Fibroblast of upper back skin (primary cell): ENCODE measurements at places on chromosomes 13 and 19.

GRCh38 chr13:87128036-87128435 lies 543.1 kb upstream of the SLITRK5 start:
- DNase-seq = no peak

DNA sequence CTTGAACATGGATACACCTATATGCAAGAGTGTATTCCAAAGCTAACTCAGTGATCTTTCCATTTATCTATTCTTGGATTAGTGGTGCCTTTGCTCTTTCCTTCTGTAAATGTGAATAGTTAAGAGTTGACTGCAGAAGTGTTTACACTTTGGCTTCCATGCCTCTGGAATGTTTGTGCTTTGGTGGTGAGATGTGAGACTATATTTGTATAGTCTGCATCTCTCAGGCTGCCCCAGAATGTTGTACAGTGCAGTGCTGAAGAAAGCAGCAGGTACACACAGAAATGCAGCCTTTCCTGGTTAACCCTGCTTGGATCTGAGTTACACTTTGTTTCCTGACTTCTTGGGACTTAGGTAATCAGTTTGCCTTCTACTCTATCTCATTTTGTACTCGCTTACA lies 90.2 kb downstream of the DNAJC15 start:
- no peak for DNase-seq

- peak; percentile 64 for DNase-seq
Observed at GRCh38 chr13:113902986-113903775, 39.3 kb upstream of the GAS6 start.

DNA sequence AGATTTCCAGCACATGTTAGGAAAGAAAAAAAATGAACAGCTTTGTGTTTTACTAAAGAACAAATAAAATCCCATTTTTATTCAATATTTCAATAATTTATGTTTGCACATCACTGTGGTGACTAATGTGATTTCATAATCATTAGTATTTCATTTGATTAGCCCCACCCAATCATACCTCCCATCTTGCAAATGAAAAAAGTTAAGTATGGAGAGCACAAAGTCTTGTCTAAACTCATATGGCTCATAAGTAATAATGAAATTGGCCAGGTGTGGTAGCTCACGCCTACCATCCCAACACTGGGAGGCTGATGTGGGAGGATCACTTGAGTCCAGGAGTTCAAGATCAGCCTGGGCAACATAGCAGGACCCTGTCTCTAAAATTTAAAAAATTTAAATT lies 3.8 kb downstream of the ZNF490 start:
- DNase-seq = no peak

- peak; percentile 20 for DNase-seq
Observed at GRCh38 chr19:17743874-17744580, 7.2 kb upstream of the FCHO1 start.

DNA sequence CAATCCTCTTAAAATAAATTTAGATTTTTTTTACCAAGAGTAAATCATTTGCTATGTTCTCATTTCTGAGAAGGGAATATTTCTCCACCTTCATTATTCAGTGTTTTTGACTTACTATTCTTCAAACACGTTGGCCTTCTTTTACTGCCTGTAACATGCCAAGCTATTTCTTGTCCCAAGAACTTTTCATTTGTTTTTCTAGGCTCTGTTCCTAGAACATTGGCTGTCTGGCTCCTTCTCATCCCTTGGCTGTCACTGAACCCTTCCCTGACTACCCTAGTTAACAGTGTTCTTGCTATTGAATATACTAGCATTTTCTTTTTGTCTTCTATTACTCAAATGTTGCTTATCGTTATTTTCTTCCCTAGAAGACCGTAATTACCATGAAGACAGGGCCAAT lies 248.1 kb downstream of the ITGBL1 start:
- DNase-seq = no peak

- peak; percentile 37 for DNase-seq
Observed at GRCh38 chr19:43763473-43763939, 8.7 kb upstream of the SMG9 start.

DNA sequence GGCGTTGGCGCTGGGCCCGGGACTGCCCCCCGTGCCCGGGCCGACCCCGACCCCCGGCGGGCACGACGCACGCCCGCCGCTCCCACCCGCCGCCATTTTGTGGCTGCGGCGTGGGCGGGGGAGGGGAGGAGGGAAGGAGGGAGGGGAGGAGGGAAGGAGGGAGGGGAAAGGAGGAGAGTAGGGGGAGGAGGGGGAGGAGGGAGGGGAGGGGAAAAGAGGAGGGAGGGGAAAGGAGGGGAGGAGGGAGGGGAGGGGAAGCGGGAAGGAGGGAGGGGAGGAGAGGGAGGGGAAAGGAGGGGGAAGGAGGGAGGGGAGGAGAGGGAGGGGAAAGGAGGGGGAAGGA lies at the start of gene BTBD2:
Gene BTBD2, minus strand, starts transcription at position 107 of the 343 bp plus-strand sequence. Its CDS starts 11 bp downstream, at position 96.
- peak; percentile 73 for DNase-seq
